ENCODE measurements at places on chromosomes 4 and X. TPM values are rescaled to one million over a fixed set of nuclear protein-coding genes. Genes with fewer than 3 reads are reported as not detected.

DNA sequence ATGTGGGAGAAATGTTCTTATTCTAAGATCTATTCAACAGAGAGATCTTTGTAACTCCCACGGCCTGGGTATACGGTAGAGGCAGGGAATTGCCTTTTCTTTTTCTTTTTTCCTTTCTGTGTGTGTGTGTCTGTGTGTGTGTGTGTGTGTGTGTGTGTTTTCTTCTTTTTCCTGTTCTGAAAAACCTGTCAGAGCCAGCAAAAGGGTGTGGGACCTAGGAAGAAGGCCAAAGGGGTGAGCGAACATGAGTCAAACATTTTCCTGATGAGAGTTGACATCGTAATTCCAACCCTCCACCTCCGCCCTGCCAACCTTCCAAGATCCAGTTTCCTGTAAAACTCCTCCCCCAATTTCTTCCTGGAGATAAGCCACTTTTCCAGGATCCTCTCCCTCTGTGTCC lies 2.8 kb upstream of the CHIC2 start:
- no peak overlapping the region for H3K4me3 ChIP-seq
- H3K27ac ChIP-seq, result peak overlapping the region; percentile 83
- H3K27me3 ChIP-seq, result no peaks in the 10 kb centered on the region
- no peaks in the 10 kb centered on the region for H3K36me3 ChIP-seq
- DNase-seq, result peak; percentile 55

- H3K27ac ChIP-seq, result peak overlapping the region; percentile 16
- no peak overlapping the region for H3K4me3 ChIP-seq
Observed at GRCh38 chrX:9677098-9677739, 88.4 kb downstream of the GPR143 start.

The TCP11X1 gene
- total RNA-seq, result not detected

DNA sequence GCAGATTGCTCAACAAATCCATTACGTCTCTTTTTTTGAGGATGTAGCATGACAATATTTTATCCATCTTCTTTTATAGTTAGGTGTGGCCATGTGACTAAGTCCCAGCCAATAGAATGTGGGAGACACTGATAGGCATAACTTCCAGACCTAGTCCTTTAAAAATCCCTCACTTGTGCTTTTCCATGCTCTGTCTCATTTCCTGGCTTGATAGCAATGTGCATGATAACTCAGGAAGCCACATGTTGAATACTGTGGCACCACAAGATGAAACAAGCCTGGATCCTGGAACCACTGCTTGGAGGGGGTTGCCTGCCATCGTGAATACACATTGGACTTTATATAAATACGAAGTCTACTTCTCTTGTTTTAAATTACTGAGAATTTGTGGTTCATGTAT lies 184.0 kb upstream of the NEIL3 start:
- no peaks in the 10 kb centered on the region for H3K4me1 ChIP-seq
- no peak for DNase-seq
- H3K27ac ChIP-seq, result no peak overlapping the region
- H3K4me3 ChIP-seq, result no peak overlapping the region
- H3K27me3 ChIP-seq, result no peaks in the 10 kb centered on the region
- H3K36me3 ChIP-seq, result no peaks in the 10 kb centered on the region

DNA sequence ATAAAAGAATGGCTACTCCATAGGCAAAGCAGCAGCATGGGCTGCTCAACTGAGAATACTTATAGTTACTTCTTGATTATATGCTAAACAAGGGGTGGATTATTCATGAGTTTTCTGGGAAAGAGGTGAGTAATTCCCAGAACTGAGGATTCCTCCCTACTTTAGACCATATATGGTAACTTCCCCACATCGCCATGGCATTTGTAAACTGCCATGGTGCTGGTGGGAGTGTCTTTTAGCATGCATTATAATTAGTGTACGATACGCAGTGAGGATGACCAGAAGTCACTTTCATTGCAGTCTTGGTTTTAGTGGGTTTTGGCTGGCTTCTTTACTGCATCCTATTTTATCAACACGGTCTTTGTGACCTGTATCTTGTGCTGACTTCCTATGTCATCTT lies 141.5 kb downstream of the MAGEB17 start:
- H3K4me3 ChIP-seq, result no peak overlapping the region
- no peaks in the 10 kb centered on the region for H3K27me3 ChIP-seq
- peaks cover 6% of the 10 kb centered on the region for H3K4me1 ChIP-seq
- no peaks in the 10 kb centered on the region for H3K36me3 ChIP-seq

The GABRQ gene
- 0.60 TPM for total RNA-seq

The AMBN gene
- not detected for total RNA-seq

DNA sequence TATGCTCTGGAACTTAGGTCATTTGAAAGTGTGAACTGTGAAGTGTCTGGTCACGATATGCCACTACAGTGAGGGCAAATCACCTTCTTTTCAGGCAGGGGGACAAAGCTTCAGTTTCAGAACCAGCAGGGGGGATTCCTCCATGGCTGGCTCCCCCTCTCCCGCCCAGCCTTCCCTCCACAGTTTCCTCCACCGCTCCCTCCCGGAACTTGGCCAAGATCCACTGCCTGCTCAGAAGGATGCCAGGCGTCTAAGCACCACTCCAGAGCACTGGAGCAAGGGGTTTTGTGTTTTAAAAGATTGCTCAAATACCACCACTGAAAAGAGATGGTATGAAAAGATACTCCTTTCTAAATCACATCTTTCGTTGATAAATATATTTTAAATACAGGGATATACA lies 126.9 kb downstream of the ELOVL6 start:
- no peaks in the 10 kb centered on the region for H3K27me3 ChIP-seq
- no peaks in the 10 kb centered on the region for H3K36me3 ChIP-seq
- DNase-seq, result no peak
- H3K4me1 ChIP-seq, result no peaks in the 10 kb centered on the region

- H3K36me3 ChIP-seq, result no peaks in the 10 kb centered on the region
- H3K27me3 ChIP-seq, result no peaks in the 10 kb centered on the region
- DNase-seq, result no peak
- no peaks in the 10 kb centered on the region for H3K4me1 ChIP-seq
Observed at GRCh38 chr4:836750-837301, 10.9 kb upstream of the CPLX1 start.

The HDX gene
- 9.4 TPM for total RNA-seq

DNA sequence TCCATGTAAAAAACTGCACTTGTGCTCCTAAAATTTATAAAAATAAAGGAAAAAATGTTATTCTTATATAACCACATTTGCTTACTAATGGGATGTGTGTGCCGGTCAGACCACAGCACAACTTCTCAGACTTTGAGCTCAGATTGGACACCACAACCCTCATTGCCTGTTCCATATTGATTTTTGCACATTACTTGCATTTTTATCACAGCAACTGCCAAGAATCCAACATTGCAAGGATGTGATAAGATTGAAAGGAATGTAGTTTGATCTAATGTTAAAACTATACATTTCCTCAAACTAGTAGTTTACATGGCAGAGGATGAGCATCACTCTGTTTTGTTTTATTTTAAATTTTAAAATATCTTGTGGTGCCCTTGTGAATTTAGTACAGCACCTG lies 227.8 kb downstream of the KDR start:
- no peaks in the 10 kb centered on the region for H3K27me3 ChIP-seq
- DNase-seq, result no peak
- no peaks in the 10 kb centered on the region for H3K4me1 ChIP-seq
- H3K4me3 ChIP-seq, result no peak overlapping the region

- DNase-seq, result peak; percentile 9
- H3K27ac ChIP-seq, result no peak overlapping the region
- no peaks in the 10 kb centered on the region for H3K36me3 ChIP-seq
- H3K27me3 ChIP-seq, result no peaks in the 10 kb centered on the region
- H3K4me1 ChIP-seq, result no peaks in the 10 kb centered on the region
Observed at GRCh38 chr4:101528526-101528925, 181.2 kb upstream of the PPP3CA start.

- no peak for DNase-seq
- no peak overlapping the region for H3K27ac ChIP-seq
- no peaks in the 10 kb centered on the region for H3K36me3 ChIP-seq
Observed at GRCh38 chr4:24603343-24603742, 19.0 kb upstream of the DHX15 start.

DNA sequence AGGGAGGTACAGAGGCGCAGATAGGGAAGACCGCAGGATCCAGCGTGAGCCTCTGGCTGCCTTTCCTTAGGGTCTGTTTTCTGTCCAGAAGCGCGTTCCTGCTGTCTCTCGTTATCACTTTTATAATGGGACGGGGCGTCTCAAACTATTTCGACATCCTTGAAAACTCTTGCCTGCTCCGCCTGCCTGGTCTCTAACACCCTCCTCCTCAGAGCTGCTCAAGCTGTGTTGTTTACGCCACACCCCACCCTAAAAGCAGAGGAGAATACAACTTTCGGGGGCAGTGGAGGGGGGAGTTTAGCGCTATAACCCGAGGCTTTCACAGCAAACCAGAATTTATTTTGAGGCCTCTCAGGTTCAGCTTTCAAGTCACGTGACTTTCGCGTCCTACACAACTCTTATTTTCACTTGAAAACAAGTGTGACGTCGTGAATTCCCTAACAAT lies 646 bp upstream of the FAM3A start:
- peaks cover 14% of the 10 kb centered on the region for H3K4me1 ChIP-seq
- DNase-seq, result peak; percentile 82
- H3K27ac ChIP-seq, result peak overlapping the region; percentile 97
- H3K36me3 ChIP-seq, result no peaks in the 10 kb centered on the region
- H3K27me3 ChIP-seq, result no peaks in the 10 kb centered on the region
- peak overlapping the region; percentile 2 for H3K4me3 ChIP-seq

The FGF16 gene
- not detected for total RNA-seq

The ARFIP1 gene
- total RNA-seq, result 34.6 TPM

DNA sequence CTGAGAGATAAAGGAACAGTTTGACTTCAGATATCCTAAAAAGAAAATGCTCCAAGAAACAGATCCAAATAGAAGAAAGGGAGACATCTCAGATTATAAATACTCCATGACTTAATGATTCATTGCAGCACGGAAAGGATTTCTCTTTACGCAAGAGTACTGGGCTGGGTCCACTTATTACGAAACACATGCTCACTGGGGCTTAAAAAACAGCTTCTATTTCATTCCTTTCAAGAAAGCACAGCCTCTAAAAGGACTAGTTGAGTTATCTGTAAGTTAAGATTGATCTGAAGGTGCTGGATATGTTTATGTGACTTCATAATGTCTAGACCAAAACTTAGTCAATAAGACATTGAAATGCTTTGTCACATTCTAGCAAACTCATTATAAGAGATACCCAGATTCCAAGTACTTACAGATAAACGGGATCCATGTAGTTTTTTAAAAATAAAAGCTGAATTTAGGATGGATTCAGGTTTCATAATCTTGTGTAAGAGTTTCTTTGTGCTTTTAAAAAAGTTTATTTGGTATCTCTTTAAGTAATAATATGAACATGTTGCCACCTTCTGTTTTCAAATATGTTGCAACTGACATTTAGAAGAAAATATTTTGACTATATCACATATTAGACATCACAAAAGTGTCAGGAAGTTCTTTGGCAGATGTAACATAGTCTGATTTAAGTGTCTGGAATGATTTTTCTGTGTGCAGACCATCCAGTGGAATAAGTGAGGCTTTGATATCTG lies 109.5 kb upstream of the MYOZ2 start:
- no peaks in the 10 kb centered on the region for H3K27me3 ChIP-seq
- peak; percentile 70 for DNase-seq
- H3K4me1 ChIP-seq, result peaks cover 8% of the 10 kb centered on the region

- H3K4me1 ChIP-seq, result no peaks in the 10 kb centered on the region
- no peaks in the 10 kb centered on the region for H3K36me3 ChIP-seq
- H3K4me3 ChIP-seq, result no peak overlapping the region
- no peak overlapping the region for H3K27ac ChIP-seq
- no peak for DNase-seq
Observed at GRCh38 chr4:80495865-80496264, 160.3 kb downstream of the CFAP299 start.

The CLDN22 gene
- total RNA-seq, result not detected

- no peaks in the 10 kb centered on the region for H3K27me3 ChIP-seq
- H3K4me3 ChIP-seq, result no peak overlapping the region
- no peaks in the 10 kb centered on the region for H3K4me1 ChIP-seq
Observed at GRCh38 chrX:14758029-14758491, 114.8 kb downstream of the FANCB start.

The NUDT11 gene
- 8.3 TPM for total RNA-seq
